KG1 (cell line): ENCODE measurements at places on chromosomes 12 and 14.

DNA sequence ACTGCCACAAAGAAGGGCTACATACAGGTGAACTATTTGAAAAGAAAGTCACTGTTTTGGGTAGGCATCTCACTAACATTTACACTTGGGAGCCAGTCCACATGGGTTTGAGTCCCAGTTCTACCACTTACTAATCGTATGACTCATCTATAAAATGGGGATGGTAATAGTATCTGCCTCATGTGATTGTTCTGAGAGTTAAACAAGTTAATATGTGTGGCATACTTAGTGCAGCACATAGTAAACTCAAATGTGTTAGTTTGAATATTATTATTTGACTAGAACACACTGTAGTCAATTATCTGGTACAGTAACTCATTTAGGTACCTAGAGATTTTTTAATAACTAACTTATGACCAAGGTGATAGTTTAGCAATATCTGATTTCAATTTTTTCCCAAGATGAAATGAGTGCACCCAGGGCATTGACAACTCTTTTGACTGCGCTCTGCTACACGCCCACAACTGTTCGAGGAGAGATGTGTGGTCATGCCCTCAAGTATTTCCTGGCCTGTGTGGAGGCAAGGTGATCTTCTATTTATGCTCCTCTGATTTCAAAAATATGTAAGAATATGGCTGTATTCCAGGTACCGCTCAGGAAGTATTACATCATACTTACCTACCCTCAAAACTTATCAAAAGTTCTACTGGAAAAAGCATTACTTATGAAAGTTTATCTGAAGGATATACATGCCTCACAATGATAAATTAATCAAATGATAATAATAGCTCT lies 210.6 kb upstream of the EGLN3 start:
- no peak for DNase-seq

DNA sequence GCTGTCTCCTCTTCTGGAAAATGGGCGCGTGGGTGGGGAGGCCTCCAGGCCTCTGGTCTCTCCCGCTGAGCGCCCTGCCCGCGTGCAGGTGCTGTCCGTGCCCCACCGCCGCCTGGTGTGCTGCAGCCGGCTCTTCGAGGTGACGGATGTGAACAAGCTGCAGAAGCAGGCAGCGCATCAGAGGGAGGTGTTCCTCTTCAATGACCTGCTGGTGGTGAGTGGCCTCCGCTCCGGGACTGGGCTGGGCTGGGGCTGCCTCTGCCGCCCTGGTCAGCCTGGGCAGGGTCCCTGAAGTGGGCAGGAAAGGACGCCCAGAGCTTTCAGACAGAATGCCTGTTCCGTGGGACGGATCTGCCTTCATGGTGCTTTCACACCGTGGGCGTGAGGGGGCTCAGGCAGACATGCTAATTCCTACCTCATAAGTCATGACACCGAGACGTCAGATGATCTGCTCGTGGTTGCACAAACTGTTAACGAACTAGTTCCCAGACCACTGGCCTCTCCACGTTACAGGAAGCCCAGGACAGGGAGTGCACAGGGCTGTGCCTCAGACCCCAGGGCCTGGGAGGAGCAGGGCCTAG lies 50.5 kb downstream of the SLC6A12 start:
- DNase-seq, result no peak

GRCh38 chr12:53737093-53737808 lies 10.0 kb upstream of the CALCOCO1 start:
- no peak for DNase-seq

GRCh38 chr14:97912217-97912616 lies 1115.0 kb downstream of the VRK1 start:
- no peak for DNase-seq

- DNase-seq, result no peak
Measured at GRCh38 chr12:76290963-76291859, 57.0 kb downstream of the BBS10 start.

DNA sequence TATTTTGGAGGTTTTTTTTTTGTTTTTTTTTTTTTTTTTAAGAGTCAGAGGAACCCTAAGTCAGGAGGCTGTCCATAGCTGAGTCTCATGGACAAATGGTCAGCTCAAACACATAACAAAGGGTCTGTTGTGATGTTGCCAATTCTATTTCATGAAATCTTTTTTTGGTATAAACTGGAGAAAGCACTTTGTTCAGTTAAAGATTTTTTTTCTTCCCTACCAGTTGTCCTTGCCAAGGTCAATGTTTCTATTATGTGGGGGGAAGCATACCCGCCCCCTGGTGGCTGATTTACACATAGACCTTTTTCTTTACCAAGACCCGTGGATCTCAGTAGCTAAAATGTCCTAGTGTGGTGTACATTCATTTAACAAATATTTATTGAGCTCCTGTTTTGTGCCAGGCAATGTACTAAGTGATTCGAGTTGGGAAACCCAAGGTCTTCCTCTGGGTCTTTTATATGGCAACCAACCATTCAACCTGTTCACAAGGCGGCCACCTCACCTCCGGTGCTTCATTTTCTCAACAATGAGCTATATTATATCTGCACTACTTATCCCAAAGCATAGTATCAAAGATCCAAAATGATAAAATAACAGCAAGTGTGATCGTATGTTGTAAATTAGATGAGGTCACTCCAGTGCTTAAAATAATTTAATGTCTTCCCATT lies 214.5 kb downstream of the PAH start:
- DNase-seq, result no peak

DNA sequence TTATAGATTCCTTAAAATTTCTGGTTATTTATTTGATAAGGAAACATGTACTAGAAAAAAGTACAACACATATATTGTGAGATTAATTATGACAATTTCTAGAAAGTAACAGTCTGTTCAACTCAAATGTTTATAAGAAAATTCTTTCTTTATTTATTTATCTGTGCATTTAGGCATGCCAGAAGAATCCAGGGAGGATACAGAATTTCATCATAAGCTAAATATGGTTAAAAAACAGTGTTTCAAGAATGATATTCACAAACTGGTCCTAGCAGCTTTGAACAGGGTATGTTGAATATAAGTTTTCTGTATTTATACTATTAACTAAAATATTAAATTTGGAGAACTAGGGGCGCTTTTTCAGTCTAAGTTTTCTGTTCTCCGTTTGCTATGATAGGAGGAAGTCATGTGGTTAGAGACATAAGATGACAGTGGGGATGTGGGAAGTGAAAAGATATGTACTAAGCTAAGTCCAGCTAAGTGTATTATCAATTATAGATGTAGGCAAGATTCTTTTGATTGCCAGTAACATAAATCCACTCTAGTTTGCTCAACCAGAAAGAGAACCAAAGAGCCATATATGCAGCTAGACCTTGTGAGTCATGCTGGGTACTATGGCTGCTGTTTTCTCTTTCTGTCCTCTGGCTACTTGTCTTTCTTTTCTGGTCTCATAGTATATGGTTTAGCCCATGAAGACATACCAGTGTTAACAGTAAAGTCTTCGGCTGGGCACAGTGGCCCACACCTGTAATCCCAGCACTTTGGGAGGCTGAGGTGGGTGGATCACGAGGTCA lies 39.0 kb downstream of the LRRK2 start:
- no peak for DNase-seq

- no peak for DNase-seq
Measured at GRCh38 chr12:53190108-53190729, 9.5 kb upstream of the CSAD start.

DNA sequence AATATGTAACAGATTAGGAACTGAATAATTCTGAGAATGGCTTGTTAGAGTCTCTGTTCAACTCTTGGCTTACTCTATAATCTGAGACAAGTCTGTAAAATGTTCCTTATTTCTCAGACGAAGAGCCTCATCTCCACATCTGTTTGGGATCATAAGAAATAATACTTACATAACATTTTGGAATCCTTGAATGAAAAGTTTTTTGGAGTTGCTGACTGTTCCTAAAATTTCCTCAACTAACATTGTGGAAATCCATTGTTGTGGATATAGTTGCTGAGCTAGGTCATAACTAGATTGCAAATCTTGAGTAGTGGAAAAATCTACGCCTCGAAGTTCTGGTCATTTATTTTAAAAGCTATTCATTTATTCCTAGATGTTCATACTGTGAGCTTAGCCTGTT lies 402.9 kb downstream of the ZFP36L1 start:
- DNase-seq, result no peak

GRCh38 chr12:452667-453210 lies 7.0 kb upstream of the B4GALNT3 start:
- DNase-seq, result no peak

DNA sequence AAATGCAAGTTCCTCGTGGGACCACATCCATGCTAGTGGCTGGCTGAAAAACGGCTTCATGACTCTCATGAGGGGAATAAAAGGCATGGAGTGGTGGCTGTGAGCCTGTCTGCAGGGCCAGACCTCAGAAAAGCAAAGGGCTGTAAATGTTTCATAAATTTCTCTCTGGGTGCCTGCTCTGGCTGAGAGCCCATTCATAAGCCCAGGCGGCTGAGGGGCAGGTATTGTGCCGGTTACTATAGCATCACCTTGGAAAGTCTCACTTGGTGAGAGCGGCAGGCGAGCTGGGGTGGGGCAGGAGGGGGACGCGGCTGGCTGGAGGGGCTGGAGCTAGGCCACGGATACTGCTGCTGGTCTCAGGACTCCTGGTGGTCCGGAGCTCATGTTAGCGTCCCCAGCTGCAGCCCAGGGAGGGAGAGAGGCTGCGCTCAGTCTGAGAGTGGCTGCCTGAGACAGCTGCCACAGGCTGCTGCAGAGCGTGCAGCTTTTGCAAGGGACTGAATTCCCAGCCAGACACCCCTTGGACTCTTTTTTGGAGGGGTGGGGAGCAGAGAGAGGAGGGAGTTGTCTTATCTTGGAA lies at the start of gene SLC17A8:
SLC17A8 (plus strand) TSS at position 431 of the 580 bp plus-strand sequence. CDS start 318 bp downstream, outside the sequence.
- DNase-seq, result no peak

DNA sequence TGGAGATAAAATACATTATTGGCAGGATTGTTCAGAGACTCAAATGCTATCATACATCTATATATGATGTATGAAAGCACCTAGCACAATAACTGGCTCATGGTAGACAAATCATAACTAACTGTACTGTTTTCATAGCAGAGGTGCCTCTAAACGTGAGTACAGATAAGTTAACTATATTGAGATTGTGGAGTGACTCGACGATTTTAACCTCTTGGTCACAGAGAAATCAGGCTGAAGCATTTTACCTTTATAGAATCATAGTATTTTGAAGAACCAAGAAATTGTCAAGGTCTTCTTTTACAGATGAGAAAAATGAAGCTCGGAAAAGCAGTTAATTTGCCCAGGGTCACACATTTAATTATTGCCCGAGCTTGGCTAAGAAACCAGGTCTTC lies 666 bp upstream of the DERA start:
- DNase-seq, result no peak

GRCh38 chr14:77714926-77715325 lies 7.0 kb downstream of the SLIRP start:
- no peak for DNase-seq

GRCh38 chr12:34595749-34596733 lies 573.7 kb downstream of the ALG10 start:
- DNase-seq, result no peak

GRCh38 chr14:71720978-71721624 lies 211.1 kb upstream of the RGS6 start:
- no peak for DNase-seq

GRCh38 chr12:119857041-119857591 lies 20.0 kb downstream of the CIT start:
- DNase-seq, result no peak

- DNase-seq, result no peak
Measured at GRCh38 chr12:106239241-106239950, 8.4 kb downstream of the CKAP4 start.

DNA sequence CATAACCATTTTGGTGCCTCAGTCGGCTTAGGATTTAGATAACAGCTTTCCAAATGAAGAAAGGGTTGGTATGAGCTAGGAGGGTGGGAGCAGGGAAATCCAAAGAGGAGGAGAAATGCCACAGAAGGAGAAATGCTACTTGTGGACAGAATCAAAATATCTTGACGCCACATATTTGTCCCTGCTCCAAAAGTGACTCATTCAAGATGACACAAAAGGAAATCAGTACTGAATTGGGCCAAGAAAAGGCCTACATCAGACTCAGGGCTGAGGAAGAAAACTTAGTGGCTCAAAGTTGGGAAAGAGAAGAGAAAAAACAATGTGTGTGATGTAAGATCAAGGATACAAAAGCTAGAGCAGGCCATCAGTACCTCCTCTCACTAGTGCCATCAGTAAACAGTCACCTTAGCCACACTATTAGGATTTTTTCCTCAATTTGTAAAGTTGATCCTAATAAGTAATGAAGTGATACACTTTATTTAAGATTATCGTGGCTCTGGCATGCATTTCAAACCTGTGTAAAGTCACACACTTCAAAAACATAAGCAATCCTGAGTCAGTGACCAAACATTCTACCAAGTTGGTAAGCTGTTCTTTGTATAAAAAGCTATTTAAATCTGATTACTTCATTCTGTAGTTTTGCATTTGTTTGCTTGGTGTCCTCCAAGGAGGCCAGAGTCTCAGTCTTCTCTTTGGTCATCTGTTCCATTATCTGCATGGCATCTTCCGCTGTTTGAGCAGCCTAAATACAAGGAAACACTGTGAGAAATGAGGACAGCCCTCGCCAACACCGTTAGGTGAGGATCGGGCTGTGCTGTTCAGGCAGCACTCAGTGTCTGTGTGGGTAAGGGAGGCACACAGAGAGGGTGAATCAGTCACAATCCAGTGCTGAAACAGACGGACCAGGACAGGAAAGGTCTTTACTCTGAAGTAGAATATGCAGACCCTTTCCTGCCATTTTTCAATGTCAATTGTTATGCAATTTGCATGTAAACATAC lies 52.6 kb upstream of the VPS33A start:
- DNase-seq, result no peak

DNA sequence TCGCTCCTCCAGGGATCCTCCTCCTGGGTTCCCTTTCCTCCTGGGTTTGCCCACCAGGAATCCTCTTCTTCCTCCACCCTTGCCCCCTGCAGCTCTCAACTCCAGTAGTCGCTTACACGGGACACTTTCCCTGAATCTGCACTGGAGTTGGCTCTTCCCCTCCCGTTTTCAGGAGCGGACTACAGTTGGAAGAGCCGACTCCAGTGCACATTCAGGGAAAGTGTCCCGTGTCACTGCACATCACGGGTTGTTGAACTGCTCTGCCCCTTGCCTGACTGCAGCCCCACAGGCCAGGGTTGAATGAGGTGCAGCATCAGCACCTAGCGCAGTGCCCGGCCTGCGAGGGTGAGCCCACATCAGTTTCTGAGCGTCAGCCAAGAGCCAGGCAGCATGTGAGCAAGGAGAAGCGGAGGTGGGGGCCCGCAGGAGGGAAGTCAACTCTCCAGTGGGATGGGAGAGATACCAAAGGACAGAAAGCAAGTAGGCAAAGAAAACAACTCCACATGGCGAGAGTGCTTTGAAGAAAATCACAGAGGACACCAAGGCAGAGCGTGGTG lies 13.1 kb downstream of the RAPGEF3 start:
- no peak for DNase-seq

- no peak for DNase-seq
Measured at GRCh38 chr12:22105542-22105941, 59.5 kb downstream of the CMAS start.
